Hair follicle dermal papilla cell (primary cell): ENCODE measurements at places on chromosomes 7 and 10. TPM values are rescaled to one million over a fixed set of nuclear protein-coding genes. Genes with fewer than 3 reads are reported as not detected.

Gene CXCL12
- 269 and 307 TPM in 2 replicates for total RNA-seq

Gene GPC2
- 0.73 and 1.6 TPM in 2 replicates for total RNA-seq

Gene EVX1
- total RNA-seq = not detected in 2 replicates

Gene TMEM229A
- not detected in 2 replicates for total RNA-seq

Gene TAS2R39
- total RNA-seq = not detected in 2 replicates

Gene NPC1L1
- not detected in 2 replicates for total RNA-seq

Gene CD36
- total RNA-seq = 7.5 and 8.9 TPM in 2 replicates

Gene NEUROG3
- not detected in 2 replicates for total RNA-seq

Gene THNSL1
- total RNA-seq = 1.8 and 2.1 TPM in 2 replicates

Gene SEMA3D
- total RNA-seq = 32.7 and 40.4 TPM in 2 replicates

Gene ADAMTS14
- 12.4 and 15.6 TPM in 2 replicates for total RNA-seq

Gene CLRN3
- not detected in 2 replicates for total RNA-seq

Gene GIMAP7
- not detected in 2 replicates for total RNA-seq

Gene PLEKHA8
- total RNA-seq = 10.8 and 13.3 TPM in 2 replicates

Gene FAM25G
- not detected in 2 replicates for total RNA-seq
